EH (cell line): ENCODE measurements at places on chromosomes 1 and 21.

- no peak for DNase-seq
Measured at GRCh38 chr1:96520579-96520947, 201.0 kb upstream of the PTBP2 start.

- no peak for DNase-seq
Measured at GRCh38 chr1:28807046-28807445, 4.9 kb upstream of the OPRD1 start.

- no peak for DNase-seq
Measured at GRCh38 chr1:176950736-176951324, 213.7 kb downstream of the ASTN1 start.

GRCh38 chr1:200535605-200536004, 84.9 kb downstream of the KIF14 start:
- DNase-seq: peak; percentile 21

- DNase-seq: peak; percentile 14
Measured at GRCh38 chr1:185062710-185063370, 17.5 kb downstream of the RNF2 start.

- DNase-seq: peak; percentile 63
Measured at GRCh38 chr21:16194095-16194787, 464.5 kb downstream of the USP25 start.

- peak; percentile 63 for DNase-seq
Measured at GRCh38 chr1:7942214-7942921, 1.7 kb upstream of the TNFRSF9 start.

DNA sequence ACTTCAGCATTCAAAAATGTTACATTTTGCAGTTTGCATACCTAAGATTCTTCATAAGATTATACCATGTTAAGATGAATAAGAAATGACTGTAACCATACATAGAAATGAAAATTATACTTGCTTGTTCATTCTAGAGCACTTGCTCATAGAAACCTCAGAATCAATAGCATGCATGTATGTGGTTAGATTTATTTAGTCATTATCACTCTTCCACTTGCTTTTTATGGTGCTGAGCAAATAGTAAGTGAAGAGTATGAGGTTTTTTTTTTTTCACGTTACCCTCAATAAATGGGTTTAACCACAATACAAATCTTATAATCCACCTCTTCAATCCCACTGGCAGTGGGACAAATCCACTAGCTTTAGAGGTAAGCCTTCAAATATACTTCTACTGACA, 84.7 kb downstream of the LRRC53 start:
- no peak for DNase-seq

- peak; percentile 66 for DNase-seq
Measured at GRCh38 chr1:39129514-39129913, 75.0 kb upstream of the MACF1 start.

GRCh38 chr1:161885003-161885402, 118.9 kb downstream of the ATF6 start:
- DNase-seq: peak; percentile 84

DNA sequence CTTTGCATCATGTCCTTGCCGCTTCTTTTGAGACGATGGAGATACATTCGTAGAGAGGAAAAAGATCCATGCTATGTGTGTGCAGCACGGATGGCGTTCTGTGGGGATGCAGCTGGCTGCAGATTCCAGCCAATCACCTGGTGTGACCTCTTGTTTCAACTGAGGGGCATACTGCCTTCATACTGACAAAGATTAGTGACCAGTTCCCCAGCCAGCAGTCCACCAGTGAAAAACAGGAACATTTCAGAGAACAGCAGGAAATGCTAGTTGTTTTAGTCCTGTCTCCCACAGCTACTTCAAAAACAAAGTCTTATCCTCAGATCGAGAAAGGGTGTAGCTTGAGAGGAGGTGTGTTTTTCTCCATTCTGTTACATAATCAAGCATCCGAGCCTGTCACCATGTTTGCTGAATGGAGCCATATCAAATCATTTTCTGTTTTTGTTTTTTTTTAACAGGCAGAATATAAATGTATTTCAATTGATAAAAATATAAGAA, 255.7 kb upstream of the FMN2 start:
- DNase-seq: no peak

DNA sequence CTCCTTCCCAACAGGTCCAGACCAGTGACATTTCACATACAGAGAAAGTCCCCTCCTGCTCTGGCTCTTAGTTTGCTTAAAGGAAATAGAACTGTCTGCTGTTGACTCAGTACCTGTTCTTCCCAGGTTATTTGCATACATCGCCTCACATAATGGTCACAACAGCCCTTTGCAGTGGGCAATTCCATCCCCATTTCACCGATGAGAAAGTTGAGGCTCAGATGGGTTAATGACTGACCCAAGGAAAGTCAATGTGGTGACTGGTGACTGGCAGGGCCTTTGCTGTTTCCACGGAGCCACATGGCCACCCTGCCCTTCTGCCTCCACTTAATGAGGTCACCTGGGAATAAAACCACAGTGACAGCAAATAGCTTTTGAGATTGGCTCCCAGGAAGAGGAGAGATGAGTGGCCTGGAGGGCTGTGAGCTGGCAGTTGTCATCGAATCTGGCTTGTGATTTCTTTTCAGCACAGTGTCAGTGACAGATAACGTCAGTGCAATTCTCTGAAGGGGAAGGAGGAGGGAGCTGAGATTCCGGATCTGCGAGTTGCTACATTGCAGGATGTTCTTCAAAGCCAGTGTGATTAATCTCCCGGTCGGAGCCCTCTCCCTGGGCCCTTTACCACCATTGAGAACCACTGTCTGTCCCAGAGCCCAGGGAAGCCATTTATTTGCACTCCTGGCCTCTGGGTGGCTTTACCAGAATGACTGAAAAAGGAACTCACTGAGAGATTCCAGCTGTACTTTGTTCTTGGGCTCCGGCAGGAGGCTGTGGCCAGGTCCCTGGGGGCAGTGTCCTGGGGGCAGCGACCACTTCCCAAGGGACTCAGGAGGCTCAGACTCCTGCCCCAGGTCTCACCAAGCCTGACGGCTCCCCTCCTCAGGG, 117.2 kb downstream of the CNIH3 start:
- DNase-seq: peak; percentile 27

- no peak for DNase-seq
Measured at GRCh38 chr1:4515727-4516289, 138.6 kb upstream of the AJAP1 start.

DNA sequence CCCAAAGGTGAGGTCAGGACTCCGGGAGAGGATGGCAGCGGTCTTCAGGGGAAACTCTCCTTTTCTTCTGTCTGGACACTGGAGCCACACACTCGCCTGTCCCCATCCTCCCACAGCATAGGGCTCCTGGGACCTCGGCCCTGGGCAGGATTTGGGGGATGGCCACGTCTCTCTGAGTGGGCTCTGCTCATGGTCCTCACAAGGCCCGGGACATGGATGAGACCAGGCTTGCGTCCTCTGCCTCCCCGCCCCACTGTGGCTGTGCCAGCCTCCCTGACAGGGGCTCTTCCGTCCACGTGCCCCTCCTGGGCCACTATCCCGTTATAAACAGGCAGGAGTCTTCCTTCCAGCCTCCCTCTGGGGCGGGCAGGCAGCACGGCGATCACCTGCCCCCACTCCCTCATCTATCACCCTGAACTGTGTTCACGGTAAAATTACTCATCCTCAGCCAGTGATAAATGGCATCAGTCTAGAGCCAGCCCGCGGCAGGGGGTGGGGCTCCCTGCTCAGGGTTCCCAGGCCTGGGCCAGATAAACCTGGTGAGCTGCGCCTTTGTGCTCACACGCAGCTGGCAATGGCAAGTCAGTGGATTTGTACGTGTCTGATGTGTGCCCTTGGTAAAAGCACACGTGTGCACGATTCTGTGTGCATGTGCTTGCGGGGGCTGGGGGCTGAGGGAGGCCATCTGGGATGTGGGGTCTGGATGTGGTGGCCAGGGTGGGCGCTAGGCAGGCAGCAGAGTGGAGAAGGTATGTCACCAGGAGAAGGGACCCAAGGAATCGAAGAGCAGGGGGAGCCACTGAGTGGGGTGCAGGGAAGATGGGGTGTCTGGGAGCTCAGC, 12.6 kb upstream of the SAMD11 start:
- peak; percentile 66 for DNase-seq

- DNase-seq: no peak
Measured at GRCh38 chr1:203168256-203168786, 7.3 kb downstream of the MYBPH start.

GRCh38 chr1:35619237-35620121, 21.8 kb downstream of the PSMB2 start:
- no peak for DNase-seq

DNA sequence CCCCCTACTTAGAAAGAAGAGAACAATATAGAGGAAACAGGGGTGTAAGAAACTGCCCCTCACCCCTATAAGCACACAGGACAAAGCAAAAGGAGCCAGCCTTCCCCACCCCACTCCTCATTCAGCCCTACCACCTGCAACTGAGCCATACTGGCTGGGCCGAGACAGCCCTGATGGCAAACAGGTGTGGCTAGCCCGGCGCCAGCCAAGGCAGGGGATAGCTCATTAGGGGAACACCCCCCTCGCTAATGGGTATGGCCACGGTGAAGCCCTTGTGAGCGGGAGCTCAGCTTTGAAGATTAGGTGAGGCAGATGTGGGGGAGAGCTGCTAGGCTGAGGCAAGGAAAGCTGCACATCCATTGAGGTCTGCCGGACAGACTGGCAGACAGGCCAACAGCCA, 65.5 kb downstream of the ERI3 start:
- no peak for DNase-seq

DNA sequence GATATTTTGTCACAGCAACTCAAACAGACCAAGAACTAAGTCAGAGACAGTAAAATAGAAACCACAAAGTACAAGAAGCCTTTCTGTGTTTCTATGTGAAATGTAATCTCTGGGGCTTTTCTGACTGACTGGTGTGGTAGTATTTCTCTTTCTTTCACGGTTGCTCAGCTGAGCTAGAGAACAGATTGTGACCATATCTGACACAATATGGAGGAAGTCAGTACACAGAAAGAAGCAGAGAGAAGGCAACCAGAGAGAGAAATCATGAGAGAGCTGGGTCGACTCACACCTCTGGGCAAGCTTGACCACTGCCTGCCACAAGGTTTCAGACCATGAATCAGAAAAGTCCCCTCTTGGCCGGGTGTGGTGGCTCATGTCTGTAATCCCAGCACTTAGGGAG, 208.9 kb upstream of the GREM2 start:
- peak; percentile 31 for DNase-seq

GRCh38 chr1:228842094-228842775, 107.0 kb downstream of the RHOU start:
- DNase-seq: peak; percentile 78

DNA sequence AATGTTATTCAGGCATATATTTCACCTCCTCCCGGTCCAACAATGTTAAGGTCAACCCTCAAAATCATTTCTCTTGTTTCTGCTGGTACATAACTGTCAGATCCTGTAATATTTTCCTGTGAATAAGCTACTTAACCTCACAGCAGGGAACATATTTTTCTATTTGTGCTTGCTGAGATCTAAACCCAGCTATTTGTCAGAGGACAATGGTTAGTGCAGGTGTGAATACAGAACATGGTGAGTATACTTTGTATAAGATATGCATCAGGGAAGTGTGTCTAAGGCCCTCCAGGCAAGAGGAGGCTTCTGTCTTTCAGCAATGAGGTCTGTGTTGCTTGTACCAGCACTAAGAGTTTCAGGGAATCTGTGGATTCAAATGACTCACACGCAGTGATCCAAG, 970.6 kb downstream of the NCAM2 start:
- DNase-seq: no peak

DNA sequence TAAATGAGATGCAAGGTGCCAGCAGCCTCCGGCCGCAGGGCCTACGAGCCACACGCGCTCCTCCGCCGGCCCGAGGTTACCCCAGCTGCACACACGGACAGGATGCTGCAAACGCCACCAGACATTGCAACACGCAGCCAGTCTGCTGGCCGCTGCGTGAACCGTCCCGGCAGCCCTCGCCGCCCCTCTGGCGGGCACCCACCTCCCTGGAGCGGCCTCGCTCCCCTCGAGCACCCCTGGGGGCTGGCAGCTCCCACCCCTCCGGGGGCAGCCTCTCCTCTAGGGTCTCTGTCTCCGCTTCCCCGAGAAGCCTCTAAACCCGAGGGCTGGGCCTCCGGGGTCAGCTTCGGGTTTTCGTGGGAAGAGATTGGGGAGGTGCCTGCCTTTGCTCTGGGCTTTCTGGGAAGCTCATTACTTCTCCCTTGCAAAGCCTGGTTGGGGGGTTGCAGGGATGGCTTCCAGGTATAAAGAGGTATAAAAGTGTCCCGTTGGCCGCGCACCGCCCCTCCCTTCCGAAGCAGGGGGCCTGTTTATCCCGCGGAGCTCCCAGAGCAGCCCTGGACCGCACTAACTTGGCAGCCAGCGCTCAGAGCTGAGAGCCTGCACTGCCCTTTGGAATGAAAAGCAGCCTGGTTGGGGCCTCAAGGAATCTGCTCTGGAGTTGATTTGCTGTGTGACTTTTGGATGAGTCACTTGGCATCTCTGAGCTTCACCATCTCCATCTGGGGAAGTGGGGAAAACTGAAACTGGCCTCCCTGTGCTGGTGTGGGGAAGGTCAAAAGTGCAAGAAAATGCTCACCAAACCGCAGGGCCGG, 21.8 kb downstream of the DHRS3 start:
- DNase-seq: peak; percentile 99

DNA sequence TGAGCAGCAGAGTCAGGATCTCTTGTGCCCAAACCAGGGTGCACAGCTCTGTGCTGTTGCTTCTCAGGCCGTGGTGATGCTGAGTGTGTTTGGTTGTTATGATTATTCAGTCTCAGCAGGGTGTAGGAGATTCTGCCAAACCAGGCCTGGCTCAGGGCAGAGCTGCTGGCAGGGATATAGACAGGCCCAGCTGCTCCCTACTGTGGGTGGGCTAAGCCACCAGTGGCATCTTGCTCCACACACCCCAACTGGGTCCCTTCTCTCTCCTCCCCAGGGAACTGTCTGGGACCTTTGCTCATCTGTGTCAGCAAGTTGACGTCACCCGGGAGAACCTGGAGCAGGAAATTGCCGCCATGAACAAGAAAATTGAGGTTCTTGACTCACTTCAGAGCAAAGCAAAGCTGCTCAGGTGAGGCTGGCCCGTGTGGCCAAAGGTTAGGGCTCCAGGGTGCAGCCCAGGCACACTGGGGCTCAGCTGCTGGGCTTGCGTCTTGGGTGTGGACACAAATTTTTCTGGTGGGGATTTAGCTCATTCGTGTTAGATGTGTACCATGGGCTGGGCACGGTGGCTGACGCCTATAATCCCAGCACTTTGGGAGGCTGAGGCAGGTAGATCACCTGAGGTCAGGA, 9.9 kb upstream of the MIIP start:
- DNase-seq: no peak

DNA sequence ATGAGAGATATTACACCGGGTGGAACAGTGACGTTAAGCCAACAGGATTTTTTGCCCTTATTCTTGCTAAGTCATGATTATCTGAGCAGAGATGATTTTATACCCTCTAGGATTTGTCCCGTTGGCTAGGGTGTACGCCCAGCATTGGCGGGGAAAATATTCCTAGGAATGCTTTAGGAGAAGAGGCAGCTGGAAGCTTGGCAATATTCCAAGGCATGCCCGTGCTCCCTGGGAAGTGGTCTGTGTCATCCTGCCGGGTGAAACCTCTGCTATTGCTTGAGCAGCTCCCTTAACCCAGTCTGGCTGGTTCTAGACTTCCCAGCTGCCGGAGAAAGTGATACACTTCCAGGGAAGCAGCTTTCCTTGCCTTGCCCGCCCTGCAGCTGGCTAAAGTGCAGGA, 16.2 kb downstream of the CHRNB2 start:
- peak; percentile 58 for DNase-seq
